Thyroid gland (tissue), 4 donors: ENCODE measurements at places on chromosomes 4 and X.

DNA sequence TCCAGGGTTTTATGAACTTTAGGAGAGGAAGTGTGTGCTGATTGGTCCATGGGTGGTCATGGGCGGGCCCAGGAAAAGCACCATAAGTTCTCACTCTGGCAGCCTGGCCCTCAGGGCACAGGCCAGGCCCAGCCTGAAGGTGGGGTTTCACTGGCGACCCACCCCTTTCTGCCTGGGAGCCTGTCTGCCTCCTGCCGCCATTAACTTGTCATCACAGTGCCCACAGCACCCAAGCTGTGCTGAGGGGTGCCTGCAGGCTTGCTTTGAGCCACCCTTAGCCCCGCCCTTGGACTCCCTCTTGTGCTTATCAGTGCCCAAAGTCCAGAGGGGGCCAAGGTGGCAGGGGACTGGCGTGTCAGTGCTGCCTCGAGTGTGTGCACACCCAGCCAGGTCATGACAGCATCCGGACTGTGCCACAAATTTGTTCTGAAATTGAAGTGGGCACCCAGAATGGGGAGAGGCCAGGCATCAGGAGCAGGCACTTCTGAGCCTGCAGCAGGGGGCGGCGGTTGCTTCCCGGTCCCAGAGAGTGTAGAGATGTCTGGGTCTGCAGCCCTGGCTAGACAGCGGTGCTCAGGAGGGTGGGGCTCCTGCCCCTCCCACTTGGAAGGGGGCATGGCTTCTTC, 455.6 kb downstream of the TMA16 start:
- no peaks in the 10 kb centered on the region for H3K27me3 ChIP-seq
- no peak overlapping the region for H3K27ac ChIP-seq
- H3K4me3 ChIP-seq = no peak overlapping the region
- no peaks in the 10 kb centered on the region for H3K4me1 ChIP-seq
- DNase-seq = no peak

- no peak overlapping the region for H3K4me3 ChIP-seq
- H3K27ac ChIP-seq = peak overlapping the region; percentile 48
- H3K4me1 ChIP-seq = no peaks in the 10 kb centered on the region
Measured at GRCh38 chr4:113921089-113921794, 58.2 kb downstream of the ARSJ start.

DNA sequence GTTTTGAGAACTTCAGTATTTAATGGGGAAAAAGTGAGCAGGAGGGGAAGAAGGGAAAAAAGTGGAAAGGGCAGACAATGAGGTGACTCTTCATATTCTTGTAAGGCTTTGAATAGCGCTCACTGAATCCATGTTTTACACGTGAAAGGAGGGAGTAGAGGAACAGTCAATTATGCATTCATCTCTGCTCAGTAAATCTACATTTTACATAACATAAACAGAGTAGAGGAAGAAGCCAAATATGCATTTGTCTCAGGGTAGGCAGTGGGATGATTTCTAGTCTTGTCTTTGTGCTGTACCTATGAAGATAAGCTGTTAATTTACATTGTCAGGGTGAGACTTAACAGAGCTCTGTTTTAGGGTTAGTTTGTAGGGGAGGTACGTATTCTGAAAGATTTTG, 19.4 kb upstream of the ELF2 start:
- no peaks in the 10 kb centered on the region for H3K36me3 ChIP-seq
- no peak overlapping the region for H3K4me3 ChIP-seq
- H3K4me1 ChIP-seq = no peaks in the 10 kb centered on the region
- H3K27me3 ChIP-seq = no peaks in the 10 kb centered on the region
- no peak for DNase-seq

- no peaks in the 10 kb centered on the region for H3K36me3 ChIP-seq
- peak overlapping the region; percentile 97 for H3K4me3 ChIP-seq
- peaks cover 19% of the 10 kb centered on the region for H3K4me1 ChIP-seq
- H3K27ac ChIP-seq = peak overlapping the region; percentile 94
Measured at GRCh38 chr4:73259571-73260090, 1.0 kb upstream of the ANKRD17 start.

DNA sequence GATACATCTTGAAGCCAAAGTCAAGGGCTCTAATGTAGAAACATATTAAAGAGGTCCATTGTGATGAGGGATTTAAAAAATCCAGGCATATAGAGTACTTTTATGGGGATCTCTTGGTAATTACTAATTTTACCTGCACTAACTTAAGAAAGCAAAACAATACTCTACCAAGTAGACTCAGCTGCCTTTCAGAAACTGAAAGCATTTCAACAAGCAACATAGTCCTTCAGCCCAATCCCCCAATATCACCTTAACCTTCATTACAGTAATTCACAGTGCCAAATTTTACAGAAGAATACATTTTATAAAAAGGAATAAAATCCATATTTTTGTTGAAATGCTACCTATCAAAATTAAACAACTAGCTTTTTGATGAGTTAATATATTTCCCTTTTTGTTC, 422.9 kb downstream of the DTHD1 start:
- no peaks in the 10 kb centered on the region for H3K4me1 ChIP-seq
- no peaks in the 10 kb centered on the region for H3K36me3 ChIP-seq
- no peak overlapping the region for H3K27ac ChIP-seq
